ENCODE measurements at places on chromosomes 6 and 20.

GRCh38 chr6:137105375-137105774, 60.6 kb upstream of the IL20RA start:
- no peak for DNase-seq

DNA sequence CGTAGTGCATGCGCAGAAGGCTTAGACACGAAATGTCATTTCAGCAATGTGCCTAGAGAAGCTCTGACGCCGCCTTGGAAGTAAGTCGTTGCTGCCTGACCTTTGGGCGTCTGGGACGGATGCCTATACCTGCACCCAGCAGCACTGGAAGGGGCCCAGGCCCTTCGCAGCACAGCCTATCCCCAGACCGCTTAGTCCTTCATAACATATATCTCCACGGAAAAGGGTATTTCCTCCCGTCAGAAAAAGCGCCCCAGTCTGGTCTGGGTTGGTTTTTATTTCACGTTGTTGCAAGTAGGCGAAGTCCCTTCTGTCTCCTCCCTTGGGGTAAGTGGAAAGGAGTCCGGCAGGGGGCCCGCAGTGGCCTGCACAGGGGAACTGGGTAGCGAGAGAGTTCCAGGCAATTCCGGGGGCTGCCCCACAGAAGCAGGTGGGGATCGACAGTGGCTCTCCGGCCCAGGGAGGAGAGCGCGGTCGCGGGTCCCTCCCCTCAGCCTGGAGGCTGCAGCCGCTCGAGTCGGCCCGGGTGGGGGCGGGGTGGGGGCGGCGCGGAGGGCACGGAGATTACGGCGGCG, 559 bp upstream of the EYA4 start:
- DNase-seq, result no peak

DNA sequence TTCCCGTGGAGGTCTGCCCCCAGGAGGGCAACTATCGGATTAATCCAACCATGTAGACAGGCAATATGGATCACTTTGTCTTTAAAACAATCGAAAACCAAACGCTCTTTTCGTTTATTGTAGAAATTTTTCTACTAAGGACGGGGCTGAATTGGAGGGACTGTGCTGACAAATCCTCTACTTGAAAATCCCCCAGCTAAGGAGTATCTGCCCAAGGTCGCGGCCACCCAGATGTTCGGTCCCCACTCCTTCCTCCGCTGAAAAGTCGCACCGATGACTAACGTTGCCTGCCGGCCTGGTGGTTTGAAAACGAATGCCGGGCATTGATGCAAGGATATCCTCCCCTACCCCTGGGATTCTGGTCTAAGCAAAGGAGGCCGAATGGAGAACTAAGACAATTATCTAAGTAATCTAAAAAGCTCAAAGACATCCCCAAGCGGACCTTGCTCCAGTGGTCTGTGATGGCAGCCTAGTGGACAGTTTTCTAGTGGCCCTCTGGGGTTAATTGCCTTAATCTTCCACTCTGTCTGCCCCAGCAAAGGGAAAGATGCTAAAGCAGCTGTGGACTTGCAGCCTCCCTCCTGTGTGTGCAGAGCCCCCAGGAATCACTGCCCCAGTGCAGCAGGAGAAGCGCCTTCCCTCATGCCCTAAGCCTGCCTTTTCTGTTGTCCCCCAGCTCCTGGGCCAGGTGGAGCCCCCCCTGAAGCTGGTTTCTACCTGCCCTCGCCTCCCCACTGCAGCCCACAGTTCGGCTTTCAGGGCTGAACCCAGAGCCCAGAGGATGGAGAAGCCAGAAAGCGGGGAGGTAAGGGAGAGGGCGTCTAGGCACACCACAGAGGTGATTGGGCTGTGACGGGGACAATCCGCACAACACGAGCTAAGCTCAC, 3.6 kb upstream of the FOXC1 start:
- DNase-seq, result no peak

GRCh38 chr20:54364365-54364764, 111.0 kb upstream of the DOK5 start:
- no peak for DNase-seq

- DNase-seq, result no peak
These were observed 54.5 kb upstream of the DACT2 start for GRCh38 chr6:168374051-168374502.

DNA sequence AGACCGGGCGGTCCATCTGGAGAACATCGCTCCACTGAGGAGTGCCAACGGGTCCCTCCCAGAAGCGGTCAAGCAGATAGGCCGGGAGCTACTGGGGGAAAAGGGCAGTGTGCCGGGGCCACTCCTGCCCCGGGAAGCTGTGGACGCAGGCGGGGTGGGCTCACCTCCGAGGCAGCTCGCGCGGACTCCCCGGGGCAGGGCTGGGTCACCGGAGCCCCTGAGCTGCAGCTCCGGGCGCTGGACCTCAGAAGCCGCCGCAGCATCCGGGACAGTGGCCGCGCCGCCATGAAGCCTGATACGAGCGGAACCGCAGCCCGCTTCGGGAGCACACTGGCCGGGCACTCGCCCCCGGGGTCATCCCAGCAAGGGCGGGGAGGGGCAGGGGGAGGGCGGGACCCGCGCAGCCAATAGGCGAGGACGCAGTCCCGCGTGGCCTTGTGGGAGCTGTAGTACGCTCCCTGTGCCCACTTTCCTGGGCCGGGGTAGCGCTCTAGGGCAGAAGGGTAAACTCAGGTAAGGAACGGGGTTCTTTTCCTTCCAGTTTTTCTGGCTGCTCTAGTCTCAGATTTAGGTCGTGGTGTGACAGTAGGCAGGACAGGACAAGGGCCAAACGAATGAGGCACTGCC, at the start of gene MOCS1:
TSS of gene MOCS1 (minus strand) at position 332 of the 627 bp plus-strand sequence. CDS start at position 287, 45 bp downstream.
- peak; percentile 94 for DNase-seq

DNA sequence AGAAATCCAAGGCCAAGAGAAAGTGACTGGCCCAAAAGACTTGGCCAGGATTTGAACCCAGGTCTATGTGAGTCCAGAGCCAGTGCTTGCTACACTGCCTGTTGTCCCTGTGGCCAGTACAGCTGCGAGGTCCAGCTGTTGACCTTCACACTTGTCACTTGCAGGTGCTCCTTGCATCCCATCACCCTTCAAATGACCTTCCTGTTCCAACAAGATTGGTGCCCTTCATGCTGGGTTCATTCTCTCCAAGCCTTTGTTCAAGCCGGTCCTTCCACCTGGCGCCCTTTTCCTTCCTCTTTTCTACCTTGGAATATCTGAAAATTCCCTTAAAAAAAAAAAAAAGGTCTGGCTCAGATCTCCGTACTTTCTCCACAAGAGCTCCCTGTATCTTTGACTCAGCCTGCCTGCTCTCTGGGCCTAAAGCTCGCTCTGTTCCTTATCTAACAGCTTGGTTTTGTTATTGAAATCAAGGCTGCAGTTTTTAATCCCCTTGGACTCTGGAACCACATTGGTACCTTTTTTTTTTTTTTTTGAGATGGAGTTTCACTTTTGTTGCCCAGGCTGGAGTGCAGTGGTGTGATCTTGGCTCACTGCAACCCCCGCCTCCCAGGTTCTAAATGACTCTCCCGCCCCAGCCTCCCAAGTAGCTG, 22.2 kb upstream of the MRPS18A start:
- no peak for DNase-seq

GRCh38 chr20:40521962-40522361, 167.1 kb downstream of the MAFB start:
- no peak for DNase-seq

DNA sequence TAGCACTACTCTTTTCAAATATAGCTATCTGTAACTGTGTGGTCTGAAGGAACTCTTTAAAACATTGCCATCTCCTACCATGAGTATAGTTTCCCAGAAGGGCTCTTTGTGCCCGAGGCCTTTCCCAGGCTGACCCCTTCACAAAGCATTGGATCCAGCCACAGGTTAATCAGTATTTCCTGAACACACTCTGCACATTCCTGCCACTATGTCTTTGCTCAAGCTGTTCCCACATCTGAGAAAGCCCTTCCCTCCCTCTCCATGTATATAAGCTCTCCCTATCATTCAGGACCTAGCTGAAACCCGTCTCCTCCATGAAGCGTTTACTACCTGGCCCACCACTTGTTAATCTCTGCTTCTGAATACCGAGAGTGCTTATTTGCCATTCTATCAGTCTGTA, 47.8 kb upstream of the PKHD1 start:
- DNase-seq, result no peak

DNA sequence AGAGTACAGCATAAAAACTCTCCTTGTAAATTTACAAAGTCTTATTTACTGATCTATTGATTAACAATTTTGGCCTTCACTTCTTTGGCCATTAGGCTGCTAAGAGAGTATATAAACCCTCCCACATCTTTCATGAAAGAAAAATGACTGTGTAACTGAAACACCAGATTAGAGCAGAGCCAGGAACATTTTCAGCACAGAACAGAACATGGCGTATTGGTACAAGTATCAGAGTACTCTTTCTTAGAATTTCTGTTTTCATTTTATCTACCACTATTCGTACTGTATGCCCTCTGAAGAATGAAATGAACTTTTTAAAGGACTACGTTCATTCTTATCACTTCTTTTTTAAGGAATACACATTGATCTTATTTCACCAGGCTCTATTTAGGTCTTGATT, 550.2 kb downstream of the ADGRB3 start:
- no peak for DNase-seq

GRCh38 chr6:89310929-89311328, 4.2 kb downstream of the GABRR2 start:
- DNase-seq, result no peak

- no peak for DNase-seq
These were observed 83.2 kb upstream of the TAB2 start for GRCh38 chr6:149234051-149234962.

- DNase-seq, result no peak
These were observed 22.7 kb downstream of the CYP24A1 start for GRCh38 chr20:54151075-54151439.

DNA sequence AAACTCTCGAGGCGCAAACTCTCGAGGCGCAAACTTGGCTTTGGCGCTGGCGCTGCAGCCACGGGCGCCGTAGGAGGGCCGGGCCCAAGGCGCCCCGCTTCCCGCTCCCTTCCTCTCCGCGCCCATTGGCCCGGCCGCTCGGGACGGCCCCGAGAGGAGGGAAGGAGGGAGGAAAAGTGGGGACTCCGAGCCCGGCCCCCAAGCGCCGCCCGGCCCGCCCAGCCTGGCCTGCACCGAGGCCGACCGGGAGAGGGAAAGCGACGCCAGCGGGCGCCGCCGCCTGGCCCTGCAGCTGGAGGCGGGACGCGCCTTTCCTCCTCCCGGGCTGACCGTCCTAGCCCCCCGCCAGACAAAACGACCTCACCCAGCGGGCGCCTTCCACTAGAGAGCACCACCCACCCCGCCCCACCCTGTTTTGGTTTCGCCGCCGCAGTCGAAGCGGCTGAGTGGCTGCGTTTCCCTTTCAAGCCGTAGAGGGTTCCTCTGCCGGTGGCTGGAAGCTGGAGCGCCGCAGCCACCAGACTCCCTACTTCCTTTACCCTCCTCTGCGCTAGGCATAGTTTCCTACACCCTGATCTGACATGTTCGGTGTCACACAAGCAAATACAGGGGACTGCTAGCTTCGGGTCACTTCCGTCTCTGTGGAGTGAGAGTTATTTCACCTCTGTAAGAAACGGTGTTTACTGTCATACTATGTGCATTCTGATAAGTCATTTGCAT, at the start of gene MBOAT1:
TSS of gene MBOAT1 (minus strand) at position 78 of the 720 bp plus-strand sequence. CDS start 235 bp downstream, outside the sequence.
- peak; percentile 96 for DNase-seq

- no peak for DNase-seq
These were observed 18.8 kb downstream of the LATS1 start for GRCh38 chr6:149699150-149699549.

GRCh38 chr20:48722002-48722731, 105.6 kb downstream of the PREX1 start:
- peak; percentile 87 for DNase-seq

DNA sequence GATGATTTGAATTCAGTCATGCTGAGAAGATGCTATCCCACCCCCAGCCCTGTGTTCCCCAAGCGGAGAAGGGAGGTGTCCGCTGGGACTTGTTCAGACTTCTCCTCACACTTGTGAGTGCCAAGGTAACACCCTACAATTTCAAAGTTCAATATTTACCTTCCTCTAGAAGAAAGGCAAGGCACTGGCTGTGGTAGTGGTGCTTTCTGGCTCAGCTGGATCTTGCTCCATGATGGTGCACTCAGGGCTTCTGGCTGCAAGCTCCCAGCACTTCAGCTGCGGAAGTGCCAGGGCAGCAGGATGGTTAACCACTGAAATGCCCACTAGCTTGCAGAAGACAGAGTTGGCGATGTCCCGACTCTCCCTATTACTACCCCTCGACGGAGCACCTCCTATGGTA, 135.4 kb downstream of the MTFR2 start:
- DNase-seq, result no peak

DNA sequence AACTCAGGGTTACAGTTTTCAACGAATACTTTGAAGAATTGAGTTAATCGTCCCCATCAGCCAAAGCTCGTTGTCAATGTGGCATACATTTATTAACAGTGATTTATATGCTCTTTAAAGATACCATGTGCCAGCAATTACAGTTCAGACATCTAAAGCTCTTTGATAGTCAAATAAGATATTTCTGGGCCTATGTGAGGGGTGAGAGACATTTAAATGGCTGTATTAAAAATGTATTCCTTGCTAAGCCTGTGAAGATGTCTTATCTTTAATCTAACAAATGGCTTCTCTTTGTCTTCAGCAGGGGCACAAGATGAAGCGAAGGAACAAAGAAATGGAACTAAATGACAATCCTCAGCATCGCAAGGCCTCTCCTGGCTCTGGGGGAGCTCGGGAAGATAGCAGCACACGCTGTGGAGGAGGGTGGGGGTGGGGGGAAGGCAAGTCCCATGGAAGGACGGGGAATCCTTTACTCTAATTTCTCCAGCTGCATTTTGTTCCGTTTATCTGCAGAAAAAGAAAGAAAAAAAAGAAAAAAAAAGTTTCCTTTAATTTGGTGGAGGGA, 523.6 kb downstream of the KIF16B start:
- DNase-seq, result no peak

GRCh38 chr6:57329933-57330332, 12.5 kb downstream of the PRIM2 start:
- DNase-seq, result no peak

DNA sequence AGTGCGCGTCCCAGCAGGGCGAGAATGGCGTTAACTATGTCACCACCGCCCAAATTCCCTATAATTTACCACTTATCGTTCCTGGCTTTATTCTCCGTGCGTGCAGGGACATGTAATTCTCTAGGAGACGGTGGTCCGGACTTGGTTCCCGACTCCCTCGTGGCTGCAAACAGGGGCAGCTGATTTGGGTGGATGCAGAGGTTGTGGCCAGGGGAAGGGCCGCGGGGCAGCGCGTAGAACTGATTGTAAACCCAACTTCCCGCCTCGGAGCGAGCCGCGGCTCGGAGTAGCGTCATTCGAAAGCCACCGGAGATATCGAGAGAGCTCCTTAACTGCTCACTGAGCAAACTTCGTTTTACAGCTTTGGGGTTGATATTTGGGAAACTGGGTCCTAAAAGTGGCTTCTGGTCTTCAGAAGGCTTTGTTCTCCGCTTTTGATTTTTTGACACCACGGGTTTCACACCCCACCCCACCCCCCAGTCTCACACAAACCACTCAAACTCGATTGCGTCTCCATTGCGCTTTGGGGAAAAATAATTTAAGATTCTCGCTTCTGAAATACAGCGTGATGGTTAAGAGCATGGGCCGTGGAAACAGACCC, 17.5 kb upstream of the ZSCAN9 start:
- DNase-seq, result no peak

- DNase-seq, result peak; percentile 93
These were observed 42.6 kb downstream of the DSTN start for GRCh38 chr20:17612287-17612991.

- no peak for DNase-seq
These were observed 23.9 kb downstream of the PNLDC1 start for GRCh38 chr6:159823953-159824352.

GRCh38 chr6:111838749-111839484, 34.3 kb downstream of the FYN start:
- no peak for DNase-seq

- no peak for DNase-seq
These were observed 3.8 kb downstream of the DEK start for GRCh38 chr6:18260448-18261106.
